A549 treated with GW870086 at 1 μM for 4 hours (cell line): ENCODE measurements at places on chromosomes 7 and 10. TPM values are rescaled to one million over a fixed set of nuclear protein-coding genes. Genes with fewer than 3 reads are reported as not detected.

Gene ANKRD30A
- 0.31 to 1.2 TPM (median 0.57 TPM) in 5 replicates for total RNA-seq

Gene RHOBTB1
- 8.8 to 11.8 TPM (median 11.4 TPM) in 5 replicates for total RNA-seq

Gene HMX3
- 0.19 TPM in 1 of 5 replicates, not detected in the others for total RNA-seq

Gene HOXA6
- total RNA-seq: 0.83 to 2.2 TPM (median 1.5 TPM) in 5 replicates

Gene TECTB
- total RNA-seq: not detected in 5 replicates

Gene CEP41
- 11.9 to 14.3 TPM (median 13.9 TPM) in 5 replicates for total RNA-seq

Gene GHRHR
- total RNA-seq: not detected in 5 replicates

Gene FFAR4
- total RNA-seq: 0.11 to 0.30 TPM (median 0.16 TPM) in 5 replicates

Gene GIMAP7
- not detected in 5 replicates for total RNA-seq

Gene ZNF117
- total RNA-seq: 0.10 to 0.41 TPM (median 0.22 TPM) in 5 replicates

Gene FAM25G
- 1.3 to 2.7 TPM in 2 of 5 replicates, not detected in the others for total RNA-seq

Gene MYL10
- total RNA-seq: not detected in 5 replicates

Gene BCL7B
- 60.4 to 75.8 TPM (median 68.4 TPM) in 5 replicates for total RNA-seq

Gene VSTM4
- 0.24 to 0.50 TPM (median 0.35 TPM) in 5 replicates for total RNA-seq

Gene TECPR1
- total RNA-seq: 5.3 to 10.3 TPM (median 6.5 TPM) in 5 replicates

Gene CLRN3
- not detected in 5 replicates for total RNA-seq

Gene KCNIP2
- 0.79 to 0.95 TPM (median 0.81 TPM) in 4 of 5 replicates, not detected in the other for total RNA-seq

Gene UPK3BL2
- total RNA-seq: 1.3 to 3.3 TPM (median 2.3 TPM) in 5 replicates

Gene TEX36
- not detected in 5 replicates for total RNA-seq

Gene CARD11
- 1.5 to 2.4 TPM (median 1.9 TPM) in 5 replicates for total RNA-seq

Gene ANK3
- 0.45 to 1.3 TPM (median 0.82 TPM) in 5 replicates for total RNA-seq

Gene HOXA13
- 1.8 to 2.6 TPM (median 2.2 TPM) in 5 replicates for total RNA-seq

Gene HSPA14
- total RNA-seq: 43.8 to 46.0 TPM (median 45.1 TPM) in 5 replicates

Gene MEPCE
- 32.4 to 45.9 TPM (median 39.6 TPM) in 5 replicates for total RNA-seq

Gene ARHGAP22
- total RNA-seq: 2.9 to 4.8 TPM (median 4.3 TPM) in 5 replicates

Gene ELN
- 0.06 to 0.16 TPM (median 0.08 TPM) in 5 replicates for total RNA-seq

Gene RSPH10B
- total RNA-seq: 0.06 to 0.14 TPM (median 0.14 TPM) in 3 of 5 replicates, not detected in the others

Gene HOXA4
- 1.2 to 2.2 TPM (median 1.9 TPM) in 5 replicates for total RNA-seq

Gene NPC1L1
- 0.03 to 0.11 TPM (median 0.06 TPM) in 5 replicates for total RNA-seq

Gene WEE2
- not detected in 5 replicates for total RNA-seq

Gene EPHB6
- 0.35 to 0.98 TPM (median 0.57 TPM) in 5 replicates for total RNA-seq

Gene C7orf33
- total RNA-seq: not detected in 5 replicates

Gene AGR2
- total RNA-seq: 104 to 168 TPM (median 145 TPM) in 5 replicates

Gene DKK1
- 403 to 445 TPM (median 426 TPM) in 5 replicates for total RNA-seq

Gene TLX1
- total RNA-seq: not detected in 5 replicates

Gene CRYGN
- not detected in 5 replicates for total RNA-seq

Gene OR2A42
- total RNA-seq: not detected in 5 replicates

Gene CYP2W1
- total RNA-seq: 0.05 to 0.09 TPM (median 0.07 TPM) in 3 of 5 replicates, not detected in the others

Gene SRRM3
- total RNA-seq: 8.2 to 12.5 TPM (median 11.2 TPM) in 5 replicates

Gene ZNF12
- total RNA-seq: 9.6 to 13.7 TPM (median 11.5 TPM) in 5 replicates

Gene CPA4
- 3.2 to 5.4 TPM (median 4.7 TPM) in 5 replicates for total RNA-seq

Gene CUZD1
- 1.2 to 1.7 TPM (median 1.3 TPM) in 5 replicates for total RNA-seq

Gene TRIM50
- total RNA-seq: 0.08 TPM in 1 of 5 replicates, not detected in the others

Gene SUPV3L1
- 31.3 to 38.2 TPM (median 33.9 TPM) in 5 replicates for total RNA-seq
